ENCODE measurements at places on chromosomes 2 and 18.

- DNase-seq = no peak
Observed at GRCh38 chr18:69705987-69706386, 241.7 kb downstream of the CD226 start.

- no peak for DNase-seq
Observed at GRCh38 chr2:114108249-114108648, 218.4 kb downstream of the ACTR3 start.

GRCh38 chr18:55763298-55763697 is 175.3 kb upstream of the TCF4 start:
- no peak for DNase-seq

GRCh38 chr2:68251855-68252399 is 405 bp downstream of the PPP3R1 start:
- peak; percentile 9 for DNase-seq

DNA sequence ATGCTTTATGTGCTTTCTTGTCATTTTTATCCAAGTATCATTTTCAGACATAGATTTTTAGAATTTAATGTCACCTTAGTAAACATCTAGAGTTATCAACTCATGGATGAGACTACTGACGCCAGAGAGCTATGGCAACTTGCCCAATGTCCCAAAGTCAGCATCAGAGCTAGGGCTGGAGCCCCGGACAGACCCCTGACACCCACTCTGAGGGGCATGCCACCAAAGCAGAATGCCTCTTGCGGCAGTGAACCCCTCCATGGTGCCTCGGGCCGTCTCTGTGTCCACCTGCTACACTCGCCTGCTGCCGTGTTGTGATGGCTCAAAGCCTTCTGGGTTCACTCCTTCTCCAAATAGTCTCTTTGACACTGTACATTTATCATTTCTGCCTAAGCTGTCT is 5.4 kb downstream of the SIGLEC15 start:
- no peak for DNase-seq

DNA sequence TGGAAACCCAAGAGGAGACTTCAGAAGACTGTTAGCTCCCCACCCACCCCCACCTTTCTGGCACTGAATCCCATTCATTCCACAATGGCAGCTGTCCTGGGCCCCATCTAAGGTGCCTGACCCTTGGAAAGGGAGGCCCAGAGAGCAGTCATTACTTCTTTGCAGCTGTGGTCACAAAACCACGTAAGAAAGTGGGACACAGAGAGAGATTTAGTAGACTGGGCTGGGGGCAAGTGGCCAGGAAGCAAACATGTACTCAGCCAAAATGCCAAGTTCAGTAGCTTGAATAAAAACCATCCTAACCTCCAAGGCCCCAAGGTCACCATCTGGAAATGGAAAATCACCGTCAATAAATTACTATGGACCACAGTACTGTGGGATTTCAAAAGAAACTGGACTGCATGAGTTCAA is 381.4 kb downstream of the TNS1 start:
- no peak for DNase-seq
